ENCODE measurements at places on chromosomes 1 and 21. TPM values are rescaled to one million over a fixed set of nuclear protein-coding genes. Genes with fewer than 3 reads are reported as not detected.

Gene PLA2G2A
- total RNA-seq = not detected

Gene PTGS2
- 0.71 TPM for total RNA-seq

Gene VCAM1
- total RNA-seq = 0.10 TPM

DNA sequence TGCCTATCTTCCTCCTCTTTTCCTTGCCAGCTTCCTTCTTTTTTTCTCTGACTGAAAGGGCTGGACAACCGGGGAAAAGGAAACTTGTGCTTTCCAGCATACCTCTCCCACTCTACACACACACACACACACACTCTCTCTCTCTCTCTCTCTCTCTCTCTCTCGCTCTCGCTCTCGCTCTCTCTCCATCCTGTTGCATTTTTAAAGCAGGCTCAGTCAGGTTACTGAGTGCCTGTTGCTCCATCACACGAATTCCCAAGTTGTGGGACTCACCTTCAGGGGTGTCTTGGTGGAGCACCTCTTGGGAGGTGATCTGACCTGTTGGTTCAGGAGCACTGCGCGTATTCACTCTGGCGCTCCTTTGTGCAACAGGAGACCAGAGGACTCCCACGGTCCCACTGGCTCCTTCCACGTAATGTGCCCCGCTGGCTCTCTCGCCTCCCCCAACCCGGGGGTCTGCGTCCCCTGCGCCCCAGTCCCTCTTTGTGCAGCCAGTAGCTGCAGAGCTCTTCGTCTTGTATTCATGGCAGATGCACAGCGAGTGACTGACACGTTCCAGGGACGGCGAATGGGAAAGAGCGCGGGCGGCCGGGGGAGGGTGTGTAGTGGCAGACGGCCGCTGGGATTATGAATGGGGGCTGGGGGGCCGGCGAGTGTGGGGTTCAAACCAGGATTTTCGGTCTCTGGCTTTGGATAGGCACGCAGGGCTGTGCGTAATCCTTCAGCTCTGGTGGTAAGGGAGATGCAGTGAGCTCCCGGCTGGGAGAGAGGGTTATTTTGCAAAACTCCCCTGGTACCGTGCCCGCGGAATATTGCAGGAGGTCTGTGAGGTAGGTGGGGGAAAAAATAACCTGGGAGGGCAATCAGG lies 660 bp upstream of the PDE4B start:
- no peak overlapping the region for H3K27ac ChIP-seq
- peaks cover 60% of the 10 kb centered on the region for H3K27me3 ChIP-seq
- peaks cover 5% of the 10 kb centered on the region for H3K36me3 ChIP-seq

DNA sequence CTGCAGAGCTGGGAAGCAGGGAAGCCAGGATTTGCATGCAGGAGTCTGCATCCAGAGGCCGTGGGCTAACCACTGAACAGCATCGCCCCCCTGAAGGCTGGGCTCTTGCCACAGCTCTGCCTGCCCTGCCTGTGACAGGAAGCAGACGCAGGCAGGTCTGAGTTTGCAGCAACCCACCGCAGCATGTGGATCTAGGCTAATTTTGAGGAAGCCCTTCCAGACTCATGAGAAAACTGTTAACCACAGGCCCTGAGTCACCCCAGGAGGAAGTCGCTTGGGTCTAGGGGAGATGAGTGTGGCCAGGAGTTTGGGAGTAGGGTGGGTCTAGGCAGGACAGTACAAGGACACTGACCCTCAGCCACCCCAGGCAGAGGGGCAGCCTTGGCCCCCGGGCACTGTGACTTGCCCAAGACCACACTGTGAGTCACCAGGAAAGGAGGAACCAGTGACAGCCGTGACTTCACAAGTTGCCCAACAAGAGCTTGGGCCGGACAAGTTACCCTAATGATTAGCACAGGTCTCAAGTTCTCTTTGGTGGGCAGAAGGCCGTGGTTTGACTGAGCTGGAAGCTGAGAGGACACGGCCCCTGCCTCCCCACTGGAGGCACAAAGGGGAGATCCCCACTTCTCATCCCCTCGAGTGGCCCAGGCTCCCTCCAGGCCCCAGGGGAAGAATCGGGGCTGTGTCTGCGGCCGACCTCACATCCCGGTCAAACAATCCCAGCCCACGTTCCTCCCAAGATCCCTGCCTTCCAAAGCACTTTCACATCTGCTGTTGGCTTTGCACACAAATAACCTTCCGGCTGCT lies 826 bp downstream of the LAPTM5 start:
- peak; percentile 64 for DNase-seq
- H3K36me3 ChIP-seq = peaks cover 21% of the 10 kb centered on the region
- H3K4me1 ChIP-seq = peaks cover 99% of the 10 kb centered on the region
- H3K27me3 ChIP-seq = no peaks in the 10 kb centered on the region

Gene GOLT1A
- total RNA-seq = not detected

DNA sequence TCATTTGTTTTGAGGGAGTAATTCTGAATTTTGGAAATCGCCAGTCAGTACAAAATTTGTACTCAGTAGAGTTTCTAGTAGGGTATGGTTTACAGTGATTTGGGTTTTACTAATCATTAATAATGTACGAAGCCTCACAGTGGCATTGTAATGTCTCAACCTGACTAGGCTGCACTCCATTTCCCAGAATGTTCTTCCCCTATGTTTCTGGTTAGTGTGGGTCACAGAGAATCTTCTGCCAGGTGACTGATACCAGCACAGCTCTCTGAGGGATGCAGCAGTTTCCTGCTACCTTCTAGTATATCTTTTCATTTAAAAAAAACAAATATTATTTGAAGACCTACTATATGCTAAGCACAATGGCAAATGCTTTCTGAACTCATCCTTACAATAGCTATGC lies 112.9 kb downstream of the PTPN14 start:
- DNase-seq = no peak
- peak overlapping the region; percentile 66 for H3K4me3 ChIP-seq
- peak overlapping the region; percentile 95 for H3K27ac ChIP-seq

DNA sequence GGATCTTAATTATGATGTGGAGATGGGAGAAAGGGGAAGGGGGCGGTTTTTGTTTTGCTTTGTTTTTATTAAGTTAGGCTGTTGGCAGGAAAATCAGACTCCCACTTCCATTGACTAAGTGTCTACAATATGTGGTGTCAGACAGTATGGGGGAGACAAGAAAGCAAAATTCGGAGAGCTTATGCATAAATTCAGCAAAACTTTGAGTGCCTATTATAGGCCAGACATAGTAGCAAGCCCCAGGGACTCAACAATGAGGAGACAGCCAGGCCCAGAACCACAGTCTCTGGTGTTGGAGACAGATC lies 835 bp upstream of the TSPAN2 start:
- peaks cover 23% of the 10 kb centered on the region for H3K4me1 ChIP-seq
- H3K4me3 ChIP-seq = peak overlapping the region; percentile 81
- H3K27me3 ChIP-seq = peaks cover 26% of the 10 kb centered on the region
- H3K27ac ChIP-seq = no peak overlapping the region
- peaks cover 4% of the 10 kb centered on the region for H3K36me3 ChIP-seq
- no peak for DNase-seq

DNA sequence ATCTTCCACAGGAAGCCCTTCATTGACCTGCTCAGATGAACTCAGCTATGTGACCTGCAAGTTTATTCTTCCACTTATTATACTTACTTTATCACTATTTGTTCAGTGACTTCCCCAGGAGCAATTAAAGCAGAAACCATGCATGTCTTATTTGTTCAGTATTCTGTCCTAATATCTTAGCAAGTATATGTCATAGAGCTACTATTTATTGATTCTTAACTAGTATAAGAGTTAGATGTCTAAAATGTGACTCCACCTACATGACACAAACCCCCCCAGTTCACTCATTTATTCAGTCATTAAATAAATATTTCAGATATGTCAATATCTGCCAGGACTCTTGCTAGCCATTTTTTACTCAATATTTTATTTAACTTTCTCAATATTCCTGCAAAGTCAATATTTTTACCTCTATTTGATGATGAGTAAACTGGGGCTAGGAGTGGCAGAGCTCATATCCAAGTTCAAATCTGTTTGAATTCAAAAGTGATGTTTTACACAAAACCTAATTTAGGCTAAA lies 469.0 kb upstream of the USP24 start:
- H3K27me3 ChIP-seq = peaks cover 1% of the 10 kb centered on the region
- H3K4me1 ChIP-seq = no peaks in the 10 kb centered on the region
- no peaks in the 10 kb centered on the region for H3K36me3 ChIP-seq

DNA sequence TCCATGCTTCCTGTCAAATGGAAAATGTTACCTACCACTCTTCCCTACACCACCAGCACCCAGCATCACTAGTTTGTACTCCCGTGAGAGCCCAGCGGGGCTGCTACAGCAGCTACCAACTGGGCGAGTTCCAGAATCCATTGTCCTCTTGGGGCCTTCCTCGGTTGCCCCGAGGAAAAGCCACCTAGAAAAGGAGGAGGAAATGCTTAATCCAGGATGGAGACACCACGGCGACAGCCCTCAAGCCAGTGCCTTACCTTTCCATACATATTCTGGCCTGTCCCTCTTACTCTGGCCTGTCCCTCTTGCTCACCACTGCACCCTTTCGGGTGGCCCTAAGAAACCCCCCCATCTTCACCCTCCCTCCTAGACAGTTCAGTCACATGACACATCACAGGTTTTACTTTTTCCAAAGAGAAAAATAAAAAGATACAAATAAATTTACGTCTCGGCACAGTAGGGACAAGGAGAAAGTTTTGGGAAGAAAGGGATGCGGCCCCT lies 478 bp downstream of the RIT1 start:
- H3K4me3 ChIP-seq = peak overlapping the region; percentile 98
- peaks cover 37% of the 10 kb centered on the region for H3K36me3 ChIP-seq
- peaks cover 23% of the 10 kb centered on the region for H3K4me1 ChIP-seq
- H3K27me3 ChIP-seq = peaks cover 2% of the 10 kb centered on the region

DNA sequence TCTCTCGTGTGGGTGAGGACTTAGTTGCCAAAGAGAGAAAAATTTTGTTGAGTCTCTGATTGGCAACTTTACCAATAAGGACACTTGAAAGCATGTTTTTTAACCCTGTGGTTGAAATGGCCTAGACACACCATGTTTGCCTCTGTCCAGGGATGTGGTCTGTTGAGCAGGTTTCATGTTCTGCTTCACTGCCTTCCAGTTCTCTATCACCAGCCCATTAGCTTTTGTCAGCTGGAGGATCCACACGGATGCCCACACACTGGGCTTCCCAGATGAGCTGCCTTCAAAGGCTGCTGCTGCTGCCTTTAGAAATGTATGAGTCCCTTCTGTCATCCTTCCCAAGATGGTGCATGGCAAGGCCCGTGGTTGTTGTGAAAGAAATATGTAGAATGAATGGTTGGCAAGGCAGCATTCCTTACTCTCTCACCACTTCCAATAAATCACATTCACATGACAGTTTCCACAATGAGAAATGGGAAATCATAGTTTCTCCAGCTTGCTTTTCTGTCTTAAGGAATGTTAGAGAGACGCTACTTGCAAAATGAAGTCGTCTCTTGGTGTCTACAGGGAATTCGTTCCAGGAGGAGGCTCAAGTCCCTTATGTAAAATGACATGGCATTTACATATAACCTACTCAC lies 108.2 kb upstream of the SLC35F3 start:
- no peaks in the 10 kb centered on the region for H3K4me1 ChIP-seq
- peaks cover 2% of the 10 kb centered on the region for H3K27me3 ChIP-seq
- no peak for DNase-seq
- H3K27ac ChIP-seq = no peak overlapping the region

Gene ZFYVE9
- total RNA-seq = 3.2 TPM

Gene SLC35F3
- 8.2 TPM for total RNA-seq

GRCh38 chr1:68442822-68443556 lies 6.8 kb downstream of the RPE65 start:
- peaks cover 1% of the 10 kb centered on the region for H3K27me3 ChIP-seq
- H3K36me3 ChIP-seq = no peaks in the 10 kb centered on the region

DNA sequence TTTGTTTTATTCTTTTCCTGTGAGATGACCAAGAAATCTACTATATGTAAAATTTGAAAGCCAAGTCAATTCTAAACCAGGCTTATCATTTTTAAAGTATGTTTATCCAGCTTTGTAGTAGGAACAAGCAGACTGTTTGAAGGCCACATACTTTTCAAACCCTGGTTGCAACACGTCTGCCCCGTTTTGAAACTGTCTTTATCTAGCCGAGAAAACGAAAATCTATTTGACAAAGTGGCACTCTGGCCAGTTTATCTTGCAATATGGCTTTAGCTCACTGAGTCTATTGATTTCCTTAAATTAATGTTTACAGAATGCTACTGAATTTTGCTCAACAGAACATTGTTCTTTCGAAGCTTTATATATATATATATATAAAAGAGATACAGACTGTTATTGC lies 39.7 kb downstream of the PROX1 start:
- H3K4me3 ChIP-seq = no peak overlapping the region
- no peaks in the 10 kb centered on the region for H3K4me1 ChIP-seq
- H3K27me3 ChIP-seq = peaks cover 5% of the 10 kb centered on the region
- DNase-seq = no peak
- no peaks in the 10 kb centered on the region for H3K36me3 ChIP-seq

Gene LRRC39
- total RNA-seq = 0.36 TPM

Gene FRRS1
- 0.62 TPM for total RNA-seq

DNA sequence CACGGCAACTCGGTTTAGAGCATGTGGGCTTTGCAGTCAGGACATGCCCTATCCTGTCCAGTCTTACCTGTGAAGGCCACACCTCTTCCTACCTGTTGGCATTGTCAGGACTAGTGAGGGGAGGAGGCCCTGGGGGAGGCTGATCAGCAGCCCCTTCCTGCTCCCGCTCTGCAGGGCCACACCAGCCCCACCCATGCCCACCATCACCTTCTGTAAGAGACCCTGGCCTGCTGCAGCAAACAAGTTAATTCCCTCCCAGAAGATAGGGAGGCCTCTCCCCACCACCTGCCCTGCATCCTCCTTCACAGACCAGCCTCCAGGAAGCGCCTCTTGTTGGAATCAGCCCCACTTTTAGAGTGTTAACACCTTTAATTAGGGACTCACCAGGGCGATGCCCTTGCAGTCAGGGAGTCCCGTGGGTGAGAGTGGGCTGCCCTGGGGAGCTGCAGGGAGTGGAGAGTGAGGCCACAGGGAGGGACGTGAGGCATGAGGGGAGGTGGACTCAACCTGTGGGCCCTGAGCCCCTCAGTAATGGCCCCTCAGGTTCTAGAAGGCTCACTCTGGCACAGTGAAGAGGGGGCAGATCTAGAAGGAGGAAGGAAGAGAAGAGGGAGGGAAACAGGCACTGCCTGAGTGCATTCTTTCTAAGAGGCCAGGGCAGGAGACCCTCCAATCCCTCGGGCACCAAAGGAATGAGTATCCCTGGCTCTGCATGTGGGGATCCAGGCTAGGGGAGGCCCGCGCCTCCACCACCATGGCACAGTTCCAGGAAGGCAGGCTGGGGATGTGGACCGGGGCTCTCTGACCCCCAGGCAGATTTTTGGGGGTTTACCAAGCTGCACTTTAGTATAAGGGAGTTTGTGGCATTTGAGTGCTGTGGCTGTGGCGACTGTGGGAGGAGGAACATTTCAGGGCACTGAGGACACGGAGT lies 8.2 kb downstream of the UMODL1 start:
- no peaks in the 10 kb centered on the region for H3K4me1 ChIP-seq
- H3K27ac ChIP-seq = no peak overlapping the region
- H3K27me3 ChIP-seq = peaks cover under 1% of the 10 kb centered on the region
- no peak overlapping the region for H3K4me3 ChIP-seq
- H3K36me3 ChIP-seq = no peaks in the 10 kb centered on the region
- DNase-seq = no peak

- H3K4me1 ChIP-seq = no peaks in the 10 kb centered on the region
- no peak for DNase-seq
- H3K36me3 ChIP-seq = no peaks in the 10 kb centered on the region
- H3K4me3 ChIP-seq = no peak overlapping the region
- no peak overlapping the region for H3K27ac ChIP-seq
- H3K27me3 ChIP-seq = peaks cover 27% of the 10 kb centered on the region
Measured at GRCh38 chr1:18716785-18717678, 86.4 kb downstream of the PAX7 start.

Data from activated T-helper 1 cell treated with anti-CD3 and anti-CD28 coated beads, Interleukin-12 subunit alpha, Interleukin-12 subunit beta, Interleukin-2, Interleukin-4 antibody, amounts not matched to agents 30 ng/mL and 10 ng/mL and 1 ng/mL, durations not matched to agents 14 hours and 24 hours and 36 hours (primary cell).